ENCODE measurements at places on chromosomes 1 and 21.

DNA sequence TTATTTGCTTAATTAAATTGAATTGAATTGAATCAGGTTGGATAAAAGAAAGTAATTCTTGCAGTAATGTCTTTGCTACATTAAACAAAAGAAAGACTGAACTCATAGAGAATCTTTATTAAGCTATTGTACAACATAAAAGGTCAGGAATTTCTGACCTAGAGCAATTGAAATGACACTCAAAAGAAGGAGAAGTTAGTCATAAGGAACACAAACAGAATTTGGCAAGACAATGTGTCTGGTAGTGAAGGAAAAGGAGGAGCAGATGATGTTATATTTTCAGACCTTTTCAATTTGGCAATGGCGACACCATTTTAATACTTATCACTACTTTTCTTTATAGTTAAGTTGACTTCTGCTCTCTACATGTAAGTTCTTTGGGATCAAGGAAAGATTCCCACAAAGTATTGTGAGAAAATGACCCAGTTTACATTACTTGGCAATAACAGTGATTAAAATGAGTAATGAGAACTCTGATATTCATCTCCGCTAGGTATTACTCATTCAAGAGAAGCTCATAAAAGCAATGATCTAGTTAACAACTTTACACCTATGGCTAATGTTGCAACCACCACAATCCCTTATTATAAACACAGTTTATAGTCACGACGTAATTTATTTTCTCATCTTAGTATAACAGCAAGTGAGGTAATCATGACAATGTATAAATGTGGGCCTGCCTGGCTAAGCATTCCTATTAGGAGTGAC, 14.7 kb upstream of the KRTAP21-1 start:
- DNase-seq, result no peak

DNA sequence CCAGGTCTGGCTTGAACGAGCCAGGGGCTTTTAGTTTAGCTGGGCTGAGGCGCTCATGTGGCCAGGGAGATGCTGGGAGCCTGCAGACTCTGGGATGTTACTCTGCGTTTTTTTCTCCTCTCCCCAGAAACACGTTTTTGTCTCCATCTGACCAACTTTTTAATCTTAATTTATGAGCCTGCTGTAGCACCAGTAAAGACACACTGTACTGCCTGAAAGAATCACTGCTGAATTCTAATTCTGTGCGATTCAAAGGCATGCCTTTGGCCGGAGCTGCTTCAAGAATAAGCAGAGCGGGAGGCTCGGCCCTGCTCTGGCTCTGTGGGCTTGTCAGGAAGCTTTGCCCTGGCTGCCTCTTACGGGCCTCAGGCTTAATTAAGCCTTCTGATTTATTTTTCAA, 129.5 kb downstream of the CAMTA1 start:
- DNase-seq, result peak; percentile 10

GRCh38 chr1:66464802-66465201, 69.2 kb upstream of the SGIP1 start:
- DNase-seq, result no peak

- DNase-seq, result no peak
Observed at GRCh38 chr1:159091607-159092031, 15.1 kb upstream of the AIM2 start.

DNA sequence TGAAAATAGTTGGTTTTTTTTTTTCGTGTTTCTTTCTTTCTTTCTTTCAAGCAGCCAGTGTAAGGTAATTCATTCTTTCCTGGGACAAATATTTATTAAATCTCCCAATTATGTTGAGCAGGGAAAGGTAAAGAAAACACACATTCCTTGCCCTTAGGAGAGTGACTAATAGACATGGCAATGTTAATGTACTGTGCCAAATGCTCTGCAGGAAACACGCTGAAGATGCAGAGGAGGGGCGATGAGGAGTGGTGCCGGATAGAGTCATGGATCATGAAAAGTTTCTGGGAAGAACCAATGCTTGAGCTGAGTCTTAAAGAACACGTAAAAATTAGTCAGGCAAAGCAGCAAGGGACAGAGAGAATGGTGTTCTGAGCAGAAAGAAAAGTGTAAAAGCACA, 199.2 kb downstream of the DNM3 start:
- DNase-seq, result no peak

GRCh38 chr21:34730194-34730593, 61.4 kb downstream of the CLIC6 start:
- DNase-seq, result no peak

DNA sequence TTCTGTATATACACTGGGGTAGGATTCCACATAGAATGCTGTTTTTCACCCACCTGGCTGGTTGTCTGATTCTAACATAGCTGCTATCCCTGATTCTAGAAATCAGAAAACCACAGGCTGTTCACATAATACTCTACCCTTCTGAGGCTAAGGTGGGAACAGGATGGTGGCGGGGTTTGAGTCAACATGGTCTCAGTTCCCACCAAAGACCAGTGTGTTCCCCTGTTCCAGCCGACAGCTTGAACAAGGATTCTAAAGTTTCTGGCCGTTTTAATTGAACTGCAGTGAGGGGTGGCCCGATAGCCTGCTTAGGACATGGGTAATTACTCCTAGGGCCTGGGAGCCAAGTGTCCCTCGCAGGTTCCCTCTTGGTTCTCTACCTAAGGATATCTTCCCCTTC, 38.4 kb downstream of the PEX14 start:
- DNase-seq, result no peak

GRCh38 chr1:67953301-67953700, 97.1 kb downstream of the DIRAS3 start:
- no peak for DNase-seq

DNA sequence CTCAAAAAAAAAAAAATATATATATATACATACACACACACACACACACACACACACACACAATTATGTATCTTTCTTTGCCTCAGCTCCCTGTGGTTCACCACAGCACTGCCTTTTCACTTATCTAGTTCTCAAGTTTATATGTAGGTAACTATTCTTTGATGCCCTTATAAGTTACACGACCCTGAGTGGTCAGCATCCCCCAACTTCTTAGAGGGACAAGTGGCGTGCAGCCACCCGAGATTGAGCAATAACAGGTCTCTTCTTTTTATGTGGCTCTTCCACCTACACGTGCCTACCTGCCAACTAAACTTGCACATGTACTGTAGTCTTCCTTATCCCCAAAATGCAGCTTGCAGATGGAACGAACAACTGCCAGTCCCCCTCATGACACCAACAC, 120.8 kb downstream of the GABPA start:
- no peak for DNase-seq

- DNase-seq, result no peak
Observed at GRCh38 chr1:170790175-170790574, 126.2 kb downstream of the PRRX1 start.

DNA sequence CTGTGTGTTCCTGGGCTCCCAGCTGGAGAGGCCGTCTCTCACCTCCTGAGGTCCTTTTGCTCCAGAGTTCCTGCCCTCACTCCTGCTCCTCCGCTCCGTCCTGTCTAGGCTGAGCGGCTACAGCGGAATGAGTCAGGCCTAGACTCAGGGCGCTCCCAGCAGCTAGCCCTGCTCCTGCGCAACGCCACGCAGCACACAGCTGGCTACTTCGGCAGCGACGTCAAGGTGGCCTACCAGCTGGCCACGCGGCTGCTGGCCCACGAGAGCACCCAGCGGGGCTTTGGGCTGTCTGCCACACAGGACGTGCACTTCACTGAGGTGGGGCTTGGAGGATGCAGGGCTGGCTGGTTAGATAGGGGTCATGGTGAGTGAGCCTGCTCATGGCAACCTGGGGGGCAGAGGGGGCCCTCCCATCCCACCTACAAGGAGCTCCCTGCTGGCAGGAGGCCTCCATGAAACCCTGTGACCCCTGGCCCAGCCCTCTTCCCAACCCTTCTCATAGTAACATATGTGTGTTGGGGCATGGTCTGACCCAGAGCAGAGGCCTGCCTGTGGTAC, 15.1 kb downstream of the PSRC1 start:
- no peak for DNase-seq

- no peak for DNase-seq
Observed at GRCh38 chr1:55478742-55479141, 263.6 kb upstream of the USP24 start.

DNA sequence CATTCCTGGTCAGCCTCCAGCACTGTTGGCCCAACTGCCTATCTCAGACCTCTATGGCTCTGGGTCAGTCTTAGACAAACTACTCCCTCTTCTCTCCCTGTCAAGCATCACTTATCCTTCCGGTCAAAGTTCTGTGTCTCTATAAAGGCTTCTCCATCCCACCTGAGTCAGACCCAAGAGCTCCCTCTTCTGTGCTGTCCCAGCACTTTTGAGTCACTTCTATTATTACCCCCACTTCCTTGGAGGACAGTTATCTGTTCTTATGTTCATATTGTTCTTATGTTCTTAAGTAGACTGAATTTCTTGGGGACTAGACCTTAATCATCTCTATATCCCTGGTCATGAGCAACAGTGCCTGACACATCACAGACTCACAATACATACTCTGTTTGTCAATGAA, 29.2 kb upstream of the IL10 start:
- DNase-seq, result no peak

DNA sequence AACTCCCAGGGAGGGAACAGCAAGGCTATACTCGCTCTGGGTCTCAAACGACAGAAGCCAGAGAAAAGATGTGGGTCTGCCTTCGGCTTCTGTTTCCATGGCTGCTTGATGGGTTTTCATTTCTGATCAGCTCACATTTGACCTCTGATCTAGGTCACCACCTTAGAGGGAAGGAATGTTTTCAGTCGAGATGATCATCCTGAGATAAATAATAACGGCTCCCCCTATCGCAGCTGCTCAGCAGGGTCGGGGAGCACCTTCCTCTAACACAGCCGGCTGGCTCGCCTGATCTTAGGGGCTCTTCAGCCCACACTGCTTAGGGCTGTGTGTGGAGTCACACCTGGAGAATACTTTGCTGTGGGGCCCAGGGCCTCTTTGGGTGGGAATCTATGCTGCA, 53.1 kb upstream of the ZNF648 start:
- no peak for DNase-seq

Data from substantia nigra (tissue), 51 donors.